Osteoblast (primary cell): ENCODE measurements at places on chromosomes 16 and 17. TPM values are rescaled to one million over a fixed set of nuclear protein-coding genes. Genes with fewer than 3 reads are reported as not detected.

GRCh38 chr17:58331815-58332777 lies 3.5 kb upstream of the TSPOAP1 start:
- peak; percentile 59 for DNase-seq

DNA sequence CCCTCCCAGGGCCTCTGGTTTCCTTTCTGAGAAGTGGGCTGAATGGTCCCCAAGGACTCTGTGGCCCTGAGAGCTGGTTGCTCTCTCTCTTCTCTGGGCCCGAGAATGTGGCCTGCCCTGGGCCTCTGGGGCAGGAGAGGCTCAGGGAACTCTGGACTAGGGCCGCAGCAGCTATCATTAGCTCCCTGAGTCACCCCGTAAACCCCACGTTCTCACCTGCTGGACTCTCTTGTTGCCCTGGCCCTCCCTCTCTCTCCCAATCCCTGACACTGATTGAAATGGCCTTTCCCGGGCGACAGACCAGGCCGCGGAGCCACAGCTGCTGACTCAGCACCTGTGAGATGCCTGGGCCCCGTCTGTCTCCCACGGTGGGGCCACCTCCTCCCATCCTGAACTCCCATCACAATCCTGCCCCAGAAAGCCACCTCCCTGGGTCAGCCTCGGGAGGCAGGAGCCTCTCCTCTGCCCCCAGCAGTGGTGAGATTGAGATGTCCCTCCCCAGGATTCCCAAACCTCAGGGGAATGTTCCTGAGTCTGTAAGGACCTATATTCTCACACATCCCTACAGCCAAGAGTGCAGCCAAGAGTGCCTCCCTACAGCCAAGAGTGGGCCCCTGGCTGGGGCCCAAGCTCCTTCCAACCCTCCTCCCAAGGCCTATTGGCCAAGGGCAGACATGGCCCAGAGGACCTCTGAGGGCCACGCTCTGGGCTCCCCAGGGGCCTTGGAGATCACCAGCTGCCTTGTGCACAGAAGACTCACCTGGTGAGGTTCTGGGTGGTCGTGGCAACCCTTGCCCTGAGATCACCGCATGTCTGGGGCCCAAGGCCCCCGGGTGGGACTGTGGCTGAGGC lies 470 bp downstream of the TRPV3 start:
- DNase-seq = peak; percentile 78

DNA sequence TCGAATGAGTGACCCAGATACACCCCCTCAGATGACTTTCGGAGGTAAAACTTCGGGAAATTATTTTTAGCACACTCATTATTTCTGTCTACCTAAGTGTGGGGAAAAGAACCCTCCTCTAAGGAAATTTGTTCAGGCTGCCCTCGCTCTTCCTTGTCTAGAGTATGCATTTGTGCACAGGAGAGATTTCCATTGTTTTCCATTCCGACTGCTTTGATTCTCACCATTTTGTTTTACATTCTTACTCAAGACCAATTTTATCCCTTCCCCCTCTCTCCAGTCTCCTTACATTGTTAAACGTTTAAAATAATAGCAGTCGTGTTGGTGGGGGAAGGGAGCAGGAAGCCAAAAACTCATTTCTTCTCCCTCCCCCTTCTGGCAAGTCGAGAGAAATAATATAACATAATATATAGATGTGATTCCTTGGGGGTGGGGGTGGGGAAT lies 1.5 kb upstream of the CHD3 start:
- peak; percentile 88 for DNase-seq

DNA sequence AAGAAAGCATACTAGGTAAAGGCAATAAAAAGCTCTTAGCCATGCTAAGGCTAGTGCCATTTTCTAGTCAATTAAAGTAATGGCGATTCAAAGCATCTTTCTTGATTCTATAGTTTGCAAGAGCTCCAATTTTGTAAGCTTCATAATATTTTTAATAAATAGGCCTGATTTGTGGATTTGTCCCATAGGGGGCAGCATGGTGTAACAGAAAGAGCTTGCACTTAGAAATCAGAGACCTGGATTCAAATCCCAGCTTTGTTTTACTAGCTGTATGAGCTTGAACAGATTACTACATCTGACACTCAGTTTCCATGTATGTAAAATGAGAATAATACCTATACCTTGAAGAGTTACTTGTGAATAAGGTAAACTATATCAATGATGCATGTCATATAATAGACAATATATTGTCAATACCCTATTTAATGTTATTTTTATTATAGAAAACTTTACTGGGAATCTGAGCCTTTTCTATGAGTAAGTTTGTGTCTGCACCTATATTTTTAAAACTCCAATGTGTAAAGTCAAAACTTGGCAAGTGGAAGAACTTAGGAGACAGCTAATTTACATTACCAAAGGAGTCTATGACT lies 93.6 kb upstream of the NOG start:
- DNase-seq = no peak

DNA sequence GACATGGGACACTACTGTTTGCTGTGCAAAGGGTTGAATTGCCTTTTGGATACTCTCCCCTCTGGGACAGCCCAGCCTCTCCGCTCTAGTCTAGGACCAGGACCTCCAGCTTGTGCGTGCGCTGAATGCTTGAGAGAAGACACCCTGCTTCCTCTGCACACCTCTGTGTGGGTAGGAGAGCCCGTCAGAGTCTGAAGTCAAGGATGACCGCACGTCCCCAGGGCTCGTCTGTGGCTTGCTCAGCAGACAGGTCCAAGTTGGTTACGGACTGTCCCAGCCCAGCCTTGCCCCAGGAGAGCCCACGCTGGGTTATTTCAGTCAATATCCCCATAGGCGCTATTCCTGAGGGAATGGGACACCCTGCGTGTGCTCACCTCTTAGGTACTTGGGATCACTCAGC lies 3.7 kb downstream of the C16orf89 start:
- no peak for DNase-seq

- peak; percentile 83 for DNase-seq
Measured at GRCh38 chr17:36632916-36633771, 31.8 kb downstream of the MRM1 start.

DNA sequence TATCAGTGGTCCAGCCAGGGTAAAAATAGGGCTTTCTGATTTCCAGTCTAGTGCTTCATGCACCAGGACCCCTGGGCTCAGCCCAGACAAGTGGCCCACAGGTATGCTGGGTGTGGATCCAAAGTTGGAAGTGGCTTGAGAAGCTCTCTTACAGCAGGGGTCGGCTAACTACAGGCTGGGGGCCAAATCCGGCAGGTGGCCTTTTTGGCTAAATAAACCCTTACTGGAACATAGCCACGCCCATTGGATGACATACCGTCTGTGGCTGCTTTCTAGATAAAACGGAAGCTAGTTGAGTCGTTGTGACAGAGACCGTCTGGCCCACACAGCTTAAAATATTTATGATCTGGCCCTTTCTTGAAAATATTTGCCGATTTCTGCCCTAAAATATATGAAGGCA lies 119.0 kb upstream of the CDC42EP4 start:
- no peak for DNase-seq

DNA sequence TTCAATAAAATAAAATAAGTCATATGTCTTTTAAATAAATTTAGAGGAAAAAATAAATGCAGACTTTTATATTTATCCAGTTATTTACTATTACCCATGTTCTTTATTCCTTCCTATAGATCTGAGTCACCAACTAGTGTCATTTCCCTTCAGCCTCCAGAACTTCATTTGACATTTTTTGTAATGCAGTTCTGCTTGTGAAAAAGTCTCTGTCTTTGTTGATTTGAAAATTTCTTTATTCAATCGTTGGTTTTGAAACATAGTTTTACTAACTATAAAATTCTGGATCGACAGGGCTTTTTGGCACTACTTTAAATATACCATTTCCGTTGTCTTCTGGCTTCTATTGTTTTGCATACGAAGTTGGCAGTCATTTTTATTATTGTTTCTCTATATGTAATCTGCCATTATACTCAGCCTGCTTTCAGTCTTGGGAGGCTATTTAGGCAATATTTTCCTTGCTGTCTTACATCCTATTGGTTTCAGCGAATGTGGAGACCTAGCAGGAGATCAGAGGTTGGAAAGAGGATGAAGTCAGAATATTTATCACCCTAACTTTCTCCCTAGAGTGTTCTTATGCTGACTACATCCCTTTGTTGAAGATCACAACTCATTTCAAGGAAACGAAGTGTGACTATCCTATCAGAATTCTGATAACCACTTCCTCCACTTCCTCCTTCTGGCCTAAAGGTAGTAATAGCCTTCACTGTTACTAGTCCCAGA lies 42.0 kb upstream of the SLC6A2 start:
- DNase-seq = no peak

- no peak for DNase-seq
Measured at GRCh38 chr16:11672206-11673090, 4.2 kb downstream of the SNN start.

DNA sequence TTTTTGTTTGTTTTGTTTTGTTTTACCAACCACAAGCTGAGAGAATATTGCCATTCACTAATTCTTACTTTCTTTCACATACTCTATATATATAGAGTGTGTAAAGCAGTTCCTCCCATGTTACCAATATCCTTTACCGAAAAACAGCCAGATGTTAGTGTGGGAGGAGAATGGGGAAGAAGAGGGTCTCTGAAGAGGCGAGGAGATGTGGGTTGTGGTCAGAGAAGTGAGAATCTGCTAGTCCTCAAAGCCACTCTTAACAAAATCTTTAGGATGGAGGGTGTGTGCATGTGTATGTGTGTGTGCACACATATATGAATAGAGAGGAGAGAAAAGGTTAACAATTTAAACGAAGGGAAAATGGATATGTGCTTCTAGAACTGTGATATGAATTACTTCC lies 80.6 kb downstream of the TUBD1 start:
- no peak for DNase-seq

DNA sequence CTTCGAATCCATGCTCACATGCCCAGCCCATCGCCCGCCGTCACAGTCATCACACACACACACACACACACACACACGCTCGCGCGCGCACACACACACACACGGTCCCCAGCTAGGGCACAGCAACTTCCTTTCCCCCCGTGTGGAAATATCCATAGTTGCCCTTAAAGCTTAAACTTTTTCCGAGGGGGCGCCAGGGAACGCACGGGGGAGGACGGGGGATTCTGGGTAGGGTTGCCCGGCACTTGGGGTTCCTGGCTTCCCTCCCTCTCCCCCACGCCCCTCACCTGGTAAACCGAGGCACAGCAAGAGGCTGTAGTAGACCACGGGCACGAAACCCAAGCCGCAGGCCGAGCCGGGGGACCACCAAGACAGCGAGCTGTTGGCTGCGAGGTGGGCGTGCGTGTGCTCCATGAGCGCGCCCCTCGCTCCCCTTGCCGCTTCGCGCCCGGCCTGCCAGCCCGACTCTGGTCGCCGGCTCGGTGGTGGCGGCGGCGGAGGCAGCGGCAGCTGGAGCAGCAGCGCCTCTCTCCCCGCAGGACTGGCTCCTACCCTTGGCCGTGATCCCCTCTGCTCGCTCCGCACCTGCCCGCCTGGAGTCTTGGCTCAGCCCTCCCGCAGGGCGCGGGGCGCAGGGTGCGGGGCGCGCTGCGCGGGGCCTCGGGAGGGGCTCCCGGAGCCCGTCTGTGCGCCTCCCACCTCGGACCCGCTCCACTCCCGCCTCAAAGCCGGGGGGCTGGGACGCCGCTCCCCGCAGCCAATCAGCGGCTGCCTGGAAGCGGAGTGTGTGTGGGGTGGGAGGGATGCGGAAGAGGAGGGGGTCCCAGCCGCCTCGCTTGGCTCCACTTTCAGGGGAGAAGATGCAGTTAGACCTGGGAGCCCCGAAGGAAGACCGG lies at the start of gene GPR139:
GPR139 (minus strand) TSS at position 688 of the 896 bp plus-strand sequence; CDS start at position 414, 274 bp downstream.
- DNase-seq = no peak

GRCh38 chr16:67714522-67714921 lies 4.6 kb downstream of the GFOD2 start:
- no peak for DNase-seq

GRCh38 chr16:70647441-70648359 lies 1.3 kb downstream of the IL34 start:
- peak; percentile 23 for DNase-seq

- DNase-seq = no peak
Measured at GRCh38 chr16:64370112-64370511, 751.8 kb downstream of the CDH11 start.

DNA sequence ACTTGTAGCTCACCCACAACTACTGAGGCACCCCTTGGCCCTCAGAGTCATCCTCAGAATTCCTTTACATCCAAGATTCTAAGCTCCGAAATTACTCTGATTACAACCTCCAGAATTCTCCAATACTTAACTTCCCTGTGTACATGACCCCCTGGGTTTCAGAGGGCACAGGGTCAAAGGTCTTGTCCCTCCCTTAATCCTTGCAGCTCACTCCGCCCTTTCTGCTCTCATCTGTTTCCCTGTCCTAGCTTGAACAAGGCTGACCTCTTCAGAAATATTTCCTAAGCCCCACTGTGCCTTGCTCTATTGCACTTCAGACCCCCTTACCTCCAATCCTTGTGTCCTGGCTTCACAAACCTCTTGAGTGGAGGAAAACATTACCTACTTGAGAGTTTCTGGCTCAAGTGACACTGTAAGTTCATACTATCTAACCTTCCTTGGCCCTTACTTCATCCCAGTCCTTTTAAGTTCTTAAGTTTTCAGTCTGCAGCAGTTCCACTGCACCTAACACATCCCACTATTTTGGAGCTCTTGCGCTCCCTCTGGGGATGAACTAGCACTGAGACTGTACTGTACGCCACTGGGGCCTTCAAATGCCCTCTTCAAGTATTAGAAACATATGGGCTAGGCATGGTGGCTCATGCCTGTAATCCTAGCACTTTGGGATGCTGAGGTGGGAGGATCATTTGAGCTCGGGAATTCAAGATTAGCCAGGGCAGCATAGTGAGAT lies 6.2 kb downstream of the N4BP1 start:
- no peak for DNase-seq

- no peak for DNase-seq
Measured at GRCh38 chr17:62827746-62828485, 19.8 kb upstream of the MARCHF10 start.

DNA sequence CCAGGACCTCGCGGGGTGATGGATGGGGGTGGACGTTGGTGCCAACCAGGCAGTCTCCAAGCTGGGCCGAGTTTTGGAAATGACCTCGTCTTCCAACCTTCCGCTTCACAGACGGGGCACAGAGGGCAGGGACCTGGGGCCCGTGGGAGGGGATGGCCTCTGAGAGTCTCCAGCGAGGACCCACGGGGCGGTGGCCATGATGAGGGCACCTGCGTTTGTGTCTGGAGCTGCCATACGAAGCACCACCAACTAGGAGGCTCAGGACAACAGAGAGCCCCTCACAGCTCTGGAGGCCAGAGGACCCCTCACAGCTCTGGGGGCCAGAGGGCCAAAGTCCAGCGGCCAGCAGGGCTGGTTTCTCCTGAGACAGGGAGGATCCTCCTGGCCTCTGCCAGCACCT lies 26.5 kb downstream of the SOX8 start:
- no peak for DNase-seq

CHMP6 gene
- total RNA-seq = 21.4 and 21.8 TPM in 2 replicates

ABCC6 gene
- under 0.01 and 0.36 TPM in 2 replicates for total RNA-seq

PDK2 gene
- 43.4 and 54.8 TPM in 2 replicates for total RNA-seq

MYOCD gene
- total RNA-seq = under 0.01 TPM in 2 replicates

NOD2 gene
- under 0.01 and 0.29 TPM in 2 replicates for total RNA-seq

CLEC10A gene
- not detected in 2 replicates for total RNA-seq
